HT1080 (cell line): ENCODE measurements at places on chromosomes 2 and 18.

GRCh38 chr2:174341995-174342685 lies 7.4 kb downstream of the SP9 start:
- no peak for DNase-seq

- no peak for DNase-seq
Measured at GRCh38 chr2:158213773-158214172, 112.1 kb downstream of the UPP2 start.

GRCh38 chr2:19442731-19443130 lies 84.3 kb upstream of the OSR1 start:
- no peak for DNase-seq

DNA sequence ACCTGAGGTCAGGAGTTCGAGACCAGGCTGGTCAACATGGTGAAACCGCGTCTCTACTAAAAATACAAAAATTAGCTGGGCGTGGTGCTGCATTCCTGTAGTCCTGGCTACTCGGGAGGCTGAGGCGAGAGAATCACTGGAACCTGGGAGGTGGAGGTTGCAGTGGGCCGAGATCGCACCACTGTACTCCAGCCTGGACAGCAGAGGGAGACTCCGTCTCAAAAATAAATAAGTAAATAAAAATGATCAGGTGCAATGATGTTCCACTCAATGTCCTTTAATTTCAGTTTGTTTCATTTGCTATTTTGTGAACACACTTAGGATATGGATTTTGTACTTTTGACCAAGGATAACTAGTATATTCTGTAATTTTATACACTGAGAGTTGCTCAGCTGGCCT lies 9.3 kb downstream of the HADHA start:
- no peak for DNase-seq

- DNase-seq: peak; percentile 63
Measured at GRCh38 chr2:12501469-12502158, 215.1 kb upstream of the TRIB2 start.

DNA sequence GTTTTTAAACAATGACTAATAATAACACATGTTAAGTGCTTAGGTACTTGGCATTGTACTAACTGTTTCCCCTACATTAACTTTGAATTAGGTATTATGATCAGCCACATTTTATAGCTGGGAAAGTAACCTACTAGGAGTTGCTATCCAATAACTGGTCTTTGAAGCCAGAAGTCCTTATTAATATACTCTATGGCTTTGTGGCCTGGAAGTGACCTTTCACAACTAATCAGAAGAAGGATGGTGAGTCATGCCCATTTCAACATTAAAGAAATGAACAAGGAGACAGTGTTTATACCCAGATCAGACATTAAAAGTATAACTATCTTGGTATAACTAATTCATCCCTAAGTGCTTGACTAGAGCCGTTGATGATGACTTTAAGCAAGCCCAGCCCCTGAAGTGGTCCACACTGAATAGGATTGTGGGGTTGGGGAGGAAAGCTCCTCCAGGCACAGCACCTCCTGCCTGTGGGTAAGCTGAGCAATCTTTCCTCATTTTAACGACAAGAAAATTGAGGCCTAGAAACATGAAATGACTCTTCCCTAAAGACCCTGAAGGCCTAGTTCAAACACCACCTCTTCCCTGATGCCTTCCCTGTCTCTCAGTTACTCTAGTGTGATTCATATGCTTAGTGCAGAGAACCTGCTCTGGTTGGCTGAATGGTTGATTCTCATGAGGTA lies 71.6 kb upstream of the RFX8 start:
- DNase-seq: peak; percentile 57

DNA sequence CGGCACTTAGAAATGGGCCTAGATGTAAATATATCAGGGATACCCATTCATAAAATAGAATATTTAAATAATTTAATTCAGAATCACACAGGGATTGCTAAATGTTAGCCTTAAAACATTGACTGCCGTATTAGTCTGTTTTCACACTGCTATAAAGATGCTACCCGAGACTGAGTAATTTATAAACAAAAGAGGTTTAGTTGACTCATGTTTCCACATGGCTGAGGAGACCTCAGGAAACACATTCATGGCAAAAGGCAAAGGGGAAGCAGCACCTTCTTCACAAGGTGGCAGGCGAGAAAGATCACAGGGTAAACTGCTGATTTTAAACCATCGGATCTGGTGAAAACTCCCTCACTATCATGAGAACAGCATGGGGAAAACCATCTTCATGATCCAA lies 223.6 kb upstream of the GULP1 start:
- DNase-seq: peak; percentile 29

DNA sequence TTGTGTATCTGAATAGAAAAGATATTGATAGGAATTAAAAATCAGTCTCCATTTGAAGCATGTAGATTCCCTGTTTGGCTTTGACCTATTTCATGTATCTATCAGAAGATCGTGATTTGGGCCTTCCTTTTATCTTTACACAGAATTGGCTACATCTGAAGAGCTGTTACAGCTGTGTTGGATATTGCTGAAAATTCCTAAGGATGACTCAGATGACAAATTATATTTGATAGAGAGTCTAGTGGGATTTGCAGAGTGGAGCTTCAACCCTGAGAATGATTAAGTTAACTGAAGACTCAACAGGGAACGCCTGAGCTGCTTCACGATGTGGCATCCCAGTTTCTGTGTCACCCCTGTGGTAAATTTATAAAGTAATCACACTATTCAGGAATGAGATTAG lies 4.9 kb upstream of the COL3A1 start:
- DNase-seq: no peak
